ENCODE measurements at places on chromosomes 2 and 18.

- no peak for DNase-seq
Observed at GRCh38 chr2:214696681-214697080, 112.8 kb downstream of the BARD1 start.

- DNase-seq, result no peak
Observed at GRCh38 chr2:180555391-180555965, 424.9 kb upstream of the UBE2E3 start.

DNA sequence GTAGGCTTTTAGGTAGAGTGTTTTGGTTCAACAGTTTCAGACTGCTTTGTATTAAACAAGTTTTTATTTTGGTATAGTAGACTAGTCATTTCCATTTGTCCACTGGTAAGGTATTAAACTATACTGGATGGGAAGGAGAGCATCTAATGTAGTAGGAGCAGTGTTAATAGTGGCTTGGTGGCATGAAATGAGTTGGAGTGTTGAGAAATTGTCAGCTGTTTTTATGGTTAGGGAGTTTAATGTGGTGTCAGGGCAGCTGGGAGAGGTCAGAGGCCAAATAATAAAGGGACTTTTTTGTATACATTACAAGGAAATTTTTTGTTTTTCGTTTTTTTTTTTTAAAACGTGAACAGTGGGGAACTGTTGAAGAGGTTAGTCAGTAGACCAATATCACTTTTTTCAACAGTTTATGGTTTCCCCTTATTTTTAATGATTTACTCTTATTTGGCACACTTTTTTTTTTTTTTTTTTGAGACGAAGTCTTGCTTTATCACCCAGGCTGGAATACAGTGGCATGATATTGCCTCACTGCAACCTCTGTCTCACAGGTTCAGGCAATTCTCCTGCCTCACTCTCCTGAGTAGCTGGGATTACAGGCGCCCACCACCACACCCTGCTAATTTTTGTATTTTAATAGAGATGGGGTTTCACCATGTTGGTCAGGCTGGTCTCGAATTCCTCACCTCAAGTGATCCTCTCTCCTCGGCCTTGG lies 21.2 kb downstream of the ACTR3 start:
- DNase-seq, result no peak

DNA sequence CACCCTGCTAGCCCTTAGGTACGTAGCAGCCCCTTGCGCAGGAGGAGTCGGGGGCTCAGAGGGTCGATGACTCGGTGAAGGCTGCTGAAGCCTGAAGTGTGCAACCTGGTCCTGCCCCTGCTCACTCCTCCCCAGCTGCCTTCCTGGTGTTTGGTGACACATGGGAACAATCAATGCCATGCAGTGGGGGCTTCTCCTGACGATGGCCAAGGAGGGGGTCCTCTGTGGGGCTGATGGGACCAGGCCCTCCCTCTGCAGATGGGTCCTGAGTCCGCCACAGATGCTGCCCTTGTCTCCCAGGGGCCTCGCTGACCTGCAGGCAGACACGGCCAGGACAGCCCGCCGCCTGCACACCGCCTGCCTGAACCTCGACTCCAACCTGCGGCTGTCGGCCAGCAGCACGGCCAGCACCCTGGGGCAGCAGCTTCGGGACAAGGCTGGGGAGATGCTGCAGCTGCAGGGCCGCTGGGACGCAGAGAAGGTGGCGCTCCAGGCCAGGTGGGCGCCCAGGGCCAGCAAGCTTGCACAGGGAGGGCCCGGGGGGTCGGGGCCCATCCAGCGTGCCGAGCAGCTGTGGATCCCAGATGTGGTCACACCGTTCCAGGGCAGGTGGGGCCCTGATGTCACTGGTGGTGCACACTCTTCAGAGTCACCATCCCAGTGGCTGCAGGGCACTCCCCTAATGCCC lies 24.6 kb downstream of the CROCC2 start:
- no peak for DNase-seq

DNA sequence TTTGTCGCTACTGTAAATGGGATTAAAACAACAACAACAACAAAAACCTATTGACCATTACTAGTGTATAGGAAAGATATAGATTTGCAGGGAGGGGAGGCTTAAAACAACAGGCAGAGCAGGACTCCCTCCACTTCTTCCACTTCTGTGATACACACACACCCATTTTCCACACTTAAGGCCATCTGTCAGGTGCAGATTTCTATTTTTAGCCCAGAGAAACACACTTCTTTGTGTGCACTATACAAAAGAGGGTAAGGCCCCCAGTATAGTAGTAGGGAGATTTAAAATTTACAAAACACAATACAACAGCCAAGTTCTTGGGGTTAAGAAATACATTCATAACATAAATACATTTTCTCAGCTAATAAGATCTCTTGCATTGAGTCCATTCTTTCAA lies 22.4 kb downstream of the PTPN2 start:
- DNase-seq, result peak; percentile 12

- no peak for DNase-seq
Observed at GRCh38 chr18:48942554-48943261, 8.1 kb downstream of the SMAD7 start.

- peak; percentile 89 for DNase-seq
Observed at GRCh38 chr2:12352889-12353288, 363.8 kb upstream of the TRIB2 start.

DNA sequence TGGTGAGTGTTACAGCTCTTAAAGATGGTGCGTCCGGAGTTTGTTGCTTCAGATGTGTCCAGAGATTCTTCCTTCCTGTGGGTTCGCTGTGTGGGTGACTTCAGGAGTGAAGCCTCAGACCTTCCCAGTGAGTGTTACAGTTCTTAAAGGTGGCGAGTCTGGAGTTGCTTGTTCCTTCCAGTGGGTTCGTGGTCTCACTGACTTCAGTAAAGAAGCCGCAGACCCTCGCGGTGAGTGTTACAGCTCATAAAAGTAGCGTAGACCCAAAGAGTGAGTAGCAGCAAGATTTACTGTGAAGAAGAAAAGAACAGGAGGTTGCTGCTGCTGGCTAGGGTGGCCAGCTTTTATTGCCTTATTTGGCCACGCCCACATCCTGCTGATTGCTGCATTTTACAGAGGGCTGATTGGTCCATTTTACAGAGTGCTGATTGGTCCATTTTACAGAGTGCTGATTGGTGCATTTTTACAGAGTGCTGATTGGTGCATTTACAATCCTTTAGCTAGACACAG lies 34.0 kb upstream of the SPTBN1 start:
- DNase-seq, result no peak

- no peak for DNase-seq
Observed at GRCh38 chr18:79859314-79859713, 61.6 kb downstream of the KCNG2 start.

DNA sequence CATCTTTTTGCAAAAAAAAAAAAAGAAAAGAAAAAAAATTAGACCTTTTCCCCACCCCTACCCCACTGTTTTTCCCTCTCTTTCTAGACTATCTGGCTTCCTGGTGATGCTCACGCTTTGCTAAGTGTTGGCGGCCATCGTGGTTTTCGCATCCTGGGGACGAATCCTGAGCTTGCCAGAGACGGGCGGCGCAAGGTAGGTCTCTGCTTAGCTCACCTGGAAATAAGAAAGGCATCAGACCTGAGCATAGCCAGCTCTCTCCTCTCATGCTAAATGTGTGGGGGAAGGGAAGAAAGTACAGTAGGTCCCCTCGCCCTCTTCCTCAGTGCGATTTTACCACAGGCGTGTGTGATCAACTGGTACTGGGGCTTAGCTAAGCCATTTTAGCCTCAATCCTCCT lies 90.5 kb downstream of the KLHL29 start:
- DNase-seq, result no peak

DNA sequence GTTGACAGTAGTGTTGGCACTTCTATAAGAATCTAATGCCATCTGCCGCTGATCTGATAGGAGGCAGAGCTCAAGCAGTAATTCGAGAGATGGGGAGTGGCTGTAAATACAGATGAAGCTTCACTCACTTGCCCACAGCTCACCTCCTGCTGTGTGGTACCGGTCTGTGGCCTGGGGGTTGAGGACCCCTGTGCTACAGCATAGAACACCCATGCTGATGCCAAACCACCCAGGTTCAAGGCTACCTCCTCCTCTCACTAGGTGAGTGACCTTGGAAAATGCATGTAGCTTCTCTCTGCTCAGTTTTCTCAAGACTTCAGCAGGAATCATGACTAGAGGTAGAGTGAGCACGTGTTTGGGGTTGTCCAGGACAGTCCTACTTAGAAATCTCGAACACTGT lies 263.4 kb downstream of the SH3BP4 start:
- DNase-seq, result no peak

DNA sequence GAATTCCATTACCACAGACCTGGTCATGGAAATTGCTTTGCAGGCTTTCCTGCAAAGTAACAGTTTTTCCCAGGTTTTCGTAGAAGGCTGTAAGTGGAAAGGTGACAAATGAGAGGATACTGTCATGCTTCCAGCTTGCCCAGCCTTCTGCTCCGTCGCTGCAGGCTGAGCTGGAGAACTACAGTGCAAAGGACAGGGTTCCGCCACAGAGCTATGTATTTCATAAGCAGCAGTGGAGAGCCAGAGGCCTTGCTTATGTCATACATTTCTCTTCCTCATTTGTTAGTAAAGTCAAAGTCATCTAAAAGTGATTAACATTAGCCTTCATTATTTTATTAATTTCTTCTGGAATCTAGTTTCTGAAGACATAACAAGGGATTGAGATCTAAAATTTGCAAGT lies 72.9 kb upstream of the RBM44 start:
- no peak for DNase-seq

- DNase-seq, result no peak
Observed at GRCh38 chr18:9619990-9620389, 5.6 kb upstream of the PPP4R1 start.

GRCh38 chr18:44741511-44741910 lies 60.8 kb downstream of the SETBP1 start:
- peak; percentile 60 for DNase-seq

GRCh38 chr2:238706673-238707072 lies 141.2 kb upstream of the TWIST2 start:
- no peak for DNase-seq

DNA sequence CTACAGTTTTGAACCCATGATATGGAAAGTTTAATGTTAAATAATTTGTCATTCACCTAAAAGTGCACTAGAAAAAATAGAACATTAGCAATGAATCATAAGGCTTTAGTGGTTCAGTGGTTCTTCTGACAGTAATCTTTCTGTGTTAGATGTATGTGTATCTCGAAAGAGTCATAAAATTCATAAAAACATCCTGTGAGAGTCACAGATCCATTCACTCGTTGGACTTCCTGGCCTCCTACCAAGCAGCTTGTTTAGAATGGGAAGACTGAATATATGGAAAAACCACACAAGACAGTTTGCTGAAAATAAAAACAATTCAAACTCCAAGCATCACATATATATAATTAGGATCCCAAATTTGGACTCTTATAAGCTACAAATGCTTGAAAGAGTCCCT lies 34.8 kb downstream of the ADNP2 start:
- DNase-seq, result no peak

DNA sequence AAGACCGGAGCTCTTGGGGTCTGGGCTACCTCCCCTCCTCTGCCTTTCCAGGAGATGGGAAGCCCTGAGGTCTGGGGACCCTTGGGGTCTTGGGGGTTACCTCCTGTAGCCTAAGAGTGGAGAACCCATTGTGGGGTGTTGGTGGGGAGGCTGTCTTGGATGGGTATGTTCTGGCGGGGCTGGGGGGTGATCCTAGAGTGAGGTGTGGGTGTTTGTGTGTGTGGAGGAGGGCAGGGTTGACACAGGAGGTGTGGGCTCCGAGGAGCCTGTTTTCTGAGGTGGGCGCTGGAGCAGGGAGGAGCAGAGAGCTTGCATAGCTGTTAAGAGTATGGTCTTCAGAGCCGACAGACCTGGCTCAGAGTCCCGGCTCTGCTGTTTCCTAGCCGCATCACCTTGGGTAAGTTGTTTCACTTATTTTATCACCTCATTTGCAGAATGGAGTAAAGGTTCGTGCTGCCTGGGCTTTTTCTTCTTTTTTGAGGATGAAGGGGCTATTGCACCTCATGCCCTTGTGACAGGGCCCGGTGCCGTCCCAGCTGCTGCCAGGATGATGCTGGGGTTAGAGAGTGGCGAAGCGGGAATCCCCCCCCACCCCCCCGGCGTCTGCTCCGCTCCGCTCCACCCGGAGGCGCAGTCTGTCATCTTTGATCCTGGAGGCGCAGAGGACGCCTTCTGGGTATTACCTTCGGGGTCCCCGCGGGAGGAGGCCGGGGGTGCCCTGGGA lies 17.2 kb downstream of the TET3 start:
- DNase-seq, result no peak

- DNase-seq, result no peak
Observed at GRCh38 chr2:110869472-110870446, 137.4 kb downstream of the ACOXL start.

- DNase-seq, result no peak
Observed at GRCh38 chr2:121555008-121555407, 24.3 kb downstream of the RNU4ATAC start.

DNA sequence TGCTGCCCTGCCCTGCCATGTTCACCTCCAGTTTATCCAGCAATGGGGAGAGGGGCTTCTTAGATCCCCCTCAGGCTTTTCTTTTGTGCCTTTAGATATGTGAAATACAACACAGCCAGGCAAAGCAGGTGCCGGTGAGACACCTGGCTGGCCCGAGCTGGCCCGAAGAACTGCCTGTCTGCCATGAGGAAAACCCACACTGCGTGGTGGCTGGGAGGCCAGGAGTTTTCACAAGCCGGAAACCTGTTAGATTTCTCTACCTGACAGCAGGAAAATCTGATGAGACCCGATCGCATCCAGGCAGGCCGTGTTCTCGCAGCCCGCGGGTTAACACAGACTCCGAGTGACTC lies 5.7 kb upstream of the GAL3ST2 start:
- DNase-seq, result no peak

GRCh38 chr2:487186-488079 lies 189.8 kb downstream of the TMEM18 start:
- no peak for DNase-seq

- no peak for DNase-seq
Observed at GRCh38 chr18:576924-577323, 3.3 kb upstream of the CETN1 start.

- no peak for DNase-seq
Observed at GRCh38 chr2:190959911-190960788, 53.8 kb downstream of the STAT1 start.

DNA sequence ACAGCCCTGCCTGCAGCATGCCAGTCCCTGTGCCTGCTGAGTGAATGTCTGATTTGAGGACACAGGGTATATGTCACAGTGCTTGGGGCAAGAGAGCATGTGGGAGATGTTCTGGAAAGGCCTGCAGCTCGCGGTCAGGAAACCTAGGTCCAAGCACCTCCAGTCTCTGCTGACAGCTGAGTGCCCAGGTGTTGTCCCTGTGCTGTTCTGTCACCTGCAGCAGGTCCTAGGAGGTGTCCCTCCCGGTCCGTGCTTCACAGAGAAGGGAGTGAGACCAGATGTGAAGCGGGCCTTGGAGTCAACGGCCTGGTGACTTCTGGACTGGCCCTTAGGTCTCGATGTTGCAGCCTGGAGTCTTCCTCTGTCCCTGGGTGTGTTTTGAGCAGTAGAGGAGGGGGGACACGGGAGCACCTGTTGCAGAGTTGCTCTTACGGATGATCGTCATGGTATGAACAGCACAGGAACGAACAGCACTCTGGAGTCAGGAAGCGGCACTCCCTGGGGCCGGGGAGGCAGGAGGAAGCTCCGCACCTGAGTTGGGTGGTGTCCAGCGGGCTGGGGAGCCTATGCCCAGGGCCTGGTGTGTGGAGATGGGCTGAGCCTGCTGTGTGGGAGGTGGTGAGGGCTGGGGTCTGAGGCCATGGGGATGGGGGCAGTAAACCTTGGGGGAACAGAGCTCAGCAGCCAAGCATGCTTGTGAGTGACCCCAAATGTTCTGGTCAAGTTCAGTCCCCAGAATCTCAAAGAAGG lies 21.6 kb upstream of the ARHGEF4 start:
- no peak for DNase-seq

- DNase-seq, result no peak
Observed at GRCh38 chr18:7466190-7466589, 100.9 kb upstream of the PTPRM start.

All from NCI-H1105 treated with DMSO at 0.1 percent for 48 hours (cell line).